Mesenteric fat pad (tissue), 1 donor: ENCODE measurements at places on chromosomes 16 and 17. TPM values are rescaled to one million over a fixed set of nuclear protein-coding genes. Genes with fewer than 3 reads are reported as not detected.

GRCh38 chr17:50114849-50115357 is 15.1 kb downstream of the SAMD14 start:
- no peak for DNase-seq

Gene CMTM2
- total RNA-seq = 1.00 TPM

DNA sequence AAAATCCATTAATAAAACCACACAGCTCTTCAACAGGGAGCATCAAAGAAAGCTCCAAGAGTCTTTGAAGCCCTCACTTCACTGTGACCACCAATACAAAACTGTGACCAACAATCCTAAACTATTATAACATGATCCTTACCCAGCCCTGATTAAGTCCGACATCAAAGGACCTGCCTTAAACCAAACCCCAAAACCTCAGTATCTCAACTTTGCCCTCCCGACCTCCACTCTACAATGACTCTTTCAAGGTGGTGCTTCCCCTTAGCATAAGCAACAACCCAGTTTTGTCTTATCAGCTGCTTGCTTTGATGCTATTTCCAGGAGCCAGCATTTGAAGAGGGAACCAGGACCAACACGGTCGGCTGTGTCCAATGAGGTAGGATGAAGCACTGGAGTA is 8.5 kb upstream of the PRSS22 start:
- no peak for DNase-seq

GRCh38 chr16:64887651-64888050 is 234.2 kb downstream of the CDH11 start:
- DNase-seq = no peak

Gene TRPV2
- 43.7 TPM for total RNA-seq

DNA sequence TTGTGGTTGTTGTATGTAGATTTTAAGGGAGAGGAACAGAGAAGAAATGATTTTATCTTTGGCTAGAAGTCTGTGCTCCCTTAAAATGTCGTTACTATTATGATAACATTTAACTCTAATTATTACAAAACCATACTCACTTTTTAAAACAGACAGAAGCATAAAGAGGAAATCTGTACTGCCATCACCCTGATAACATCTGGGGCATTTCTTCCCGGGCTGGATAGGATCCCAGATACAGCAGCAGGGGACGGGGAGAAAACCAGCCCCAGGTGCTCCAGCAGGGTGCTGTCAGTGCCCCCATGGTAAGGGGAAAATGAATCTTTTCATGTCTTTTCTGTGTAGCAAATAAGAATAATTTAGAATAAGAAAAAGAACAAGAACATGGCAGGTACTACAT is 139.4 kb upstream of the IRX6 start:
- no peak for DNase-seq

Gene NRN1L
- not detected for total RNA-seq

Gene KRT24
- total RNA-seq = not detected

- no peak for DNase-seq
Observed at GRCh38 chr16:81488687-81489411, 44.2 kb downstream of the CMIP start.

Gene TVP23B
- total RNA-seq = 41.1 TPM

Gene OR2C1
- not detected for total RNA-seq

DNA sequence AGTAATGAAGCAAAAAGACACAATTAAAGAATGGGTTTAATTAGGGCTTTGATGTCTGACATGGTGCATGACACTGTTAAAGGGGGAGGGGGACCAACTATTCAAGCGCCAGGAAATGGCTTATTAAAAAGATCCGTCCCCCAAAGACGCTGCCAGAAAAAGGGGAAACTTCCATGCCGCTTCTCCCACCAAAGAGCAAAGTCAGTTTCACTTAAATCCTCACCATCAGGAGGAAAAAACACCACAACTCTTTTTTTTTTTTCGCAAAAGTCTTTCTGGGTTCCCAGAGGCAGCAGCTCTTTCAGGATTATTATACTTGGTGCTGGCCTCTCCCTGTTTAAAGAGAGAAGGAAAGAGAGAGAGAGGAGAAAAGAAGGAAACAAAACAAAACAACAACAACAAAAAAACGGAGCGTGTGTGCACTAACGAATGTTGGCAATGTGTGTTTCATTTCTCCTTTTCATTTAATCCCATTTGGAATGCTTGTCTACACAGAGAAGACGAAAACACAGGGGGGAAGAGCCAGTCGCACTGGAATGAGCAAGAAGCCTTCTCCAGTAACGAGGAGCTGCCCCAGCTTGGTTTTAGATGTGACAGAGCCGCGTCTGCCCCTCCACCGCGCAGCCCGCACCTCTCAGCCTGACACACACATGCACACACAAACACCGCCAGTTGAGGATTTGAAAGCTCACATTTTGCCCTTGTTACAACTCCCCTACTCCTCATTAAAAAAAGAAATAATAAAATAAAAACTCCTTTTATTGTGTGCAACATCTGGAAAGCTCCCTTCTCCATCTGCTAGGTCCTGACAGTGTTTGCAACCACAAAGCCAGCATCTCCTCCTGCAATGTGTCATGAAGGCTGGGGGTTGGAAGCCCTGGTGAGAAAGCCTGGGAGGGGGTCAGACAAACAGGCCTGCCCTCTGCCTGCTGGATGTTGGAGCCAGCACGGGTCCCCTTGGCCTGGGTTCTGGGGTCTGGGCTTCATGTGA is 32.7 kb upstream of the AXIN2 start:
- DNase-seq = no peak

GRCh38 chr17:42453439-42453838 is 5.2 kb upstream of the ATP6V0A1 start:
- no peak for DNase-seq

DNA sequence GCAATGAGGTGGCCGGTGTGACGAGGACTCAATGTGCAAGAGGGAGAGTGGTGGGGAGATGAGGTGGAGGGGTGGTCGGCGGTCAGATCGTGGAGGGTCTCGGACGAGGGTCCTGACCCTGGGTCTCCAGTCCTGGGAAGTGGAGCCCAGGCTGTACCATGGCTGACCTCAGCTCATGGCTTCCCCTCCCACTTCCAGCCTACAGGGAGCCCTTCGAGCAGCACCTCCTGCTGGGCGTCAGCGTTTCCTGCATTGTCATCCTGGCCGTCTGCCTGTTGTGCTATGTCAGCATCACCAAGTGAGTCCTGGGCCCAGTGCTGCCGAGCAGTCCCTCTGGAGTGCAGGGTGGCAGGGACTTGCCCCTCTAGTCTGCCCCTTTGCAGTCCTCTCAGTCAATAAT is 41.8 kb downstream of the IL4R start:
- no peak for DNase-seq

GRCh38 chr17:76527430-76528111 is 9.9 kb downstream of the CYGB start:
- DNase-seq = no peak

DNA sequence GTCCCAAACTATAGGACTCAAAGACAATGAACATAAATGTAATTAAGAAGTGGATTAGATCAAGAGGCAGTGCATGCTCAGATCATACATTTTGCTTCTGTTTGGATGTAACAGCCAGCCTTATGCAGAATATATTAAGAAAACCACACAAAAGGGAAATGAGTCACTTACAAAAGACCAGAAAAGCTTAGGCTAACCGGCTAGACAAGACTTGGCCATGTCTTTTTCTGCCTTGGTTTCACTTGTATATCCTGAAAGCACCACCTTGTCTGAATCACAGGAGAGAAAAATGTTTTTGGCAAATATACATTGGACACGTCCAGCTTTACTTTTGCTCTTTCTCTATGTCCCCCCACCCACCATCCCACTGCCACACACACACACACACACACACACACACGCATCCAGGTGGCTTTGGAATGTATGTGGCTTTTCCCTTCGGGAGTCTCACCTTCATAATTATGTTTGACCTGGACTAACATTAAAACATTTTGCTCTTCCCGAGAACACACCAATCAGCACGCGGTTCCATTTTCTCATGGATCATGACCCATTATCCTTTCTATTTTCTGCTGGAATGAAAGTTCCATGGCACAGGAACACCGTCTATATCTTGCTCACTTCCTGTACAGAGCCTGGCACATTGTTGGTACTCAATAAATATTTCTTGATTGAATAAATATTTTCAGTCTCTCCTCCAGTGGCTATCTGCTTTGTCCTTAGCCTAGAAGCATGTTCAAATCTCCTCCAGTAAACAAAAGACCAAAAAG is 64.6 kb downstream of the CDK5R1 start:
- no peak for DNase-seq

DNA sequence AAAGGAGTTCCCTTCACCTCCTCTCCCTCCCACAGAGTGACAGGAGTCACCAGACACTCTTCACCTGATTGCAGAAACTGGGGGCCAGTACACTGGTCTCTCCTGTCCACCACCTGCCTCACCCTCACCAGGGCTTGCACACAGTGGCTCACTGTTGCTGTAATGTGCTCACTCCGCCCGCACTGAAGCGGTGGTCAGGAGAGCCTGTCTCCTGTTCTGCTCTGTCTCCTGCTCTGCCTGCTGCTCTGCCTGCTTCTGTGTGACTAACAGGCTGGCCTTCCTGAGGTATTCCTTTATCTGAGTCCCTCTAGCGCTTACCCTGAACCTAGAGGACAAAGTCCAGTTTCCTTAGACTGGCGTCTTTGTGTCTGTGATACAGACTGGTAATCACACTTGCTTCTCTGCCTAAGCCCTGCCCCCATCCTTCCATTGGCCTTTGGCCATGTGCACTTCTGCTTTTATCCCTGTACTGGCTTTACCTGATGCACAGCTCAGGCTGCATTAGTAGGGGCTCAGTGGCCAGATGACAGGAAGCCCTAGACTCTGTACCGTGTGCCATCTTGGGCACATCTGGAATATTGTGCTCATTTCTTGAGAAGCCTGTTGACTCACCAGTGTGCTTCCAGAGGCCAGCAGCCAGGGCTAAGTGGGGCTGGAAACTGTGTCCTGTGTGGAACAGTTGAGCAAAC is 13.3 kb downstream of the PROCA1 start:
- no peak for DNase-seq

Gene AATK
- 7.9 TPM for total RNA-seq

DNA sequence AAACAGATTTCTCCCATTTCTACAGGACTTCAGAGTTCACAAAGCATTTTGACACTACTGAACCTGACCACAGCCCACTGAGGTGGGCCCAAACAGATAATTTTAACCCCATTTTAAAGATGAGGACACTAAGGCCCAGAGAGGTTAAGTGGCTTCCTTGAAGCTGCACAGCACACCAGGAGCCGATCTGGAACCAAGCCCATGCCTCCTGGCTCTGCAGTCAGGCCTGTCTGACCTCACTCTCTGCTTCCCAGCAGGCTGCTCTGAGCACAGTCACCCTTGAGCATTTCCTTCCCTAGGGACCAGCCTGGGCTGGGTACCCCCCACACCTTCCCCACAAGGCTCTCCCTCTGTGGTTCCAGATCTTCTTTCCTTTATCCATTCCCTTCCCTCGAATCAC is 252.2 kb downstream of the ENGASE start:
- DNase-seq = no peak

DNA sequence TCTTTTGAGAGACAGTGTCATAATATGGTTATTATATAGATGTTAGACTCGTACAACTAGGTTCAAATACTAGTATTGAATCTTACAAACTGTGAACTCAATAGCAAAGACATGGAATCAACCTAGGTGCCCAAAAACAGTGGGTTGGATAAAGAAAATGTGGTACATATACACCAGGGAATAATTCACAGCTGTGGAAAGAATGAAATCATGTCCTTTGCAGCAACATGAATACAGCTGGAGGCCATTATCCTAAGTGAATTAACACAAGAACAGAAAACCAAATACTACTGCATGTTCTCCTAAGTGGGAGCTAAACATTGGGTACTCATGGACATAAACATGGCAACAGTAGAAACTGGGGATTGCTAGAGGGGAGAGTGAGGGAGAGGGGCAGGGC is 8.1 kb downstream of the PHKB start:
- no peak for DNase-seq

DNA sequence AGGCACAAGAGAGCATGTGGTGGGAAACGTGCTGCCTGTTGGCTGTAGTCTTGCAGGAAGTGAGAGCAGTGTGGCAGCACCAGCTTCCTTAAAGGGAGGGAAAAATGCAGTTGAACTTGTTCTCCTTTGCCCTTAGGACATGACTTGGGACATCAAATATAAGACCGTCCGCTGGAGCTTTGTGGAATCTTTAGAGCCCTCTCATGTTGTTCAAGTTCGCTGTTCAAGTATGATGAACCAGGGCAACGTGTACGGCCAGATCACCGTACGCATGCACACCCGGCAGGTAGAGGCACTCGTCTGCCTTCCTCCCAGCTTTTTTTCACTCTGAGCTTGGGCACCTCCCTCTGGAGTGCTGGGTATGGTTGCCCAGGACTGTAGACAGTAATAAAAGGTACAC is 23.3 kb downstream of the GPR179 start:
- DNase-seq = no peak

GRCh38 chr17:30389756-30390300 is 11.1 kb downstream of the CPD start:
- no peak for DNase-seq

DNA sequence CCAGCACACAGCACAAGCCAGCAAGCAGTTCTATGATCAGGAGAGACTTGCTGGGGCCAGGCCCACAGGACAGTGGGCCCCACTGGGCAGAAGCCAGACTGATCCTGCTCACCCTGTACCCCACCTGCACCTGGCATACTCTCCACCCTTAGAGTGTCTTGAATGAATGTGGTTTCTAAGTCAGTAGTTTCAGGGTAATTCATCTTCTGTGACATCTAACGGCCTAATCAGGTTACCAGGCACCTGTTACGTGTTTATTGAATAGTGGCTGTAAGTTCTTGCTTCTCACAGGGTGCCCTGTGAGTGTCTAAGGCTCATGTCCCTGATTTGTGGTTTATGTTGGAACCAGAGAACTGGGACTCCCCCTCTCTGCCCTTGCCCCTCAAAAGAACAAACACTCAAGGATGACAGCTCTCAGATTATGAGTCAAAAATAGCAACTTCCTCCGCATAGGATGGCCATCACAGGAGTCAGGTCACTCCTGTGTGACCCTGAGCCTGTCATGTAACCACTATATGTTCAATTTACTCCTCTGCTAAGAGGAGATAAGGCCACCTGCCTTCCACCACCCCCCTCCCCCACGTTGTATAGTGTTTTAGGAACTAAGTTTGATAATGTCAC is 7.0 kb upstream of the OR2C1 start:
- DNase-seq = no peak

Gene PRR11
- 2.9 TPM for total RNA-seq

DNA sequence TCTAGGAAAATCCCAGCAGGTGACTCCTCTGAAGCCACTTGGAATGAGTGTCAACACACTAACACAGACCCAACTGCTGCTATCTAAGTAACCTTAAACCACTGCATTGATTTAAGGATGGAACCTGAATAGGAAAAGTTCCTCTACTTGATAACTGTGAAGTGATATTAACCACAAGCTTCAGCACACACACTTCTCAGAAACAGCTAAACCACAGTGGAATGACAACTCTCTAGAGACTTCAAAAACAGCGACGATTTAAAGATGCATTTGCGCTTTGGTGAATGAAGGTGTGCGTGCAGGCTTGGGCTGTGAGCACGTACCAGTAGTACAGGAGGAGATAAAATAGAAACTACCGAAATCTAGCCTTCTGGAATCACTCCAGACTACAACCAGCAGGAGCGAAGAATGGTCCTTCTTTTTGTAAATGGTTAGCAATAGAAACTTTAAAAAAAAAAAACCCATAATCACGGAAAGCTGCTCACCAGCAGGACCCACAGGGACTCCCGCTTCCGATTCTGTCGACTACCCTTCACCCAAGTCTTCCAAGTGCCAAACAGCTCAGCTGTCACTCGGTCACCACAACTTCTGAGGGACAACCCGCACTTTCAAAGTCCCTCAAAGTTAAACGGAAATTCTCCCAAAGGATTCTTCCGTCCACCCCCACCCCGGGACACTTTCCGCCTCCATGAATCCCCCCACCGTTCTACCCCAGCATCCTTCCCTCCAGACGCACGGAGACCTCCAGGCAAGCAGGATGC is 137.7 kb upstream of the CORO6 start:
- DNase-seq = no peak

- DNase-seq = no peak
Observed at GRCh38 chr17:7922269-7922844, 6.3 kb upstream of the RNF227 start.
